ENCODE measurements at places on chromosomes 6 and 20.

DNA sequence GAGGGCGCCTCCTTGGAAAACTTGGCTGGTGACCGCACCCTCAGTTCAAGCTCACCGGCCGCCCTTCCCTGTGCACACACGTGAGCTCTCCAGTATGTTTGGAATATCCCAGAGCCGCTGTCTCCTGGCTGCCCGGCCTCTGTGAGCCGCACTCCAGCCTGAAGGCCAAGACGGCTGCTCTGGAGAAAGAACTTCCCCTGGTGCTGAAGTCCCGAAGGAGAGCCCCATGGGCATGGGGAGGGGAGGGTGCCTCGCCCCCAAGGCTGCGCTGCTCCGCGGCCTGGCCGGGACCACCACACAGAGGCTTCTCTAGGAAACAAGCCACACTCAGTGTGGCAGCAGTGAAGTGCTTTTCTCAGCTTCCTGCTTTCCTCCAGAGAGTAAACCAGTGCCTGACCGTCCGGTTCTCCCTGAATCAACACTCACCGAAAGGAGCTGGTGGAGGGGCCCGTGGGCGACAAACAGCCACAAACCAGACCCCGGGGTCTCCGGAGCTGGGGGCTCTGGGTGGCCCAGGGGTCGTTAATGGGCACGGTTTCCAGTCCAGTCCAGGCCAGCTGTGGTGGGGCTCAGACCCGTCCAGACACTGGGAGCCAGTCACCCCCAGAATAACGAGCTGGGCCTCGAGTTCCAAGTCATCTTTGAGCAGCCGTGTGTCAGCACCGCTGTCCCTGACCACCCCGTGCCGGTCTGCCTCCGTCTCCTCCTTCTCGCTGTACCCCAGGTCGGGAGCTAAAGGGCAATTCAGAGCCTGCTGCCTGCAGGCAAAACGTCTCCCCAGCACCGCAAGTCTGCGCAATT is 87.4 kb upstream of the BHLHE23 start:
- DNase-seq, result no peak

GRCh38 chr6:33856655-33857054 is 52.9 kb upstream of the MLN start:
- no peak for DNase-seq

- no peak for DNase-seq
These were observed 40.5 kb downstream of the HLA-F start for GRCh38 chr6:29763491-29764289.

DNA sequence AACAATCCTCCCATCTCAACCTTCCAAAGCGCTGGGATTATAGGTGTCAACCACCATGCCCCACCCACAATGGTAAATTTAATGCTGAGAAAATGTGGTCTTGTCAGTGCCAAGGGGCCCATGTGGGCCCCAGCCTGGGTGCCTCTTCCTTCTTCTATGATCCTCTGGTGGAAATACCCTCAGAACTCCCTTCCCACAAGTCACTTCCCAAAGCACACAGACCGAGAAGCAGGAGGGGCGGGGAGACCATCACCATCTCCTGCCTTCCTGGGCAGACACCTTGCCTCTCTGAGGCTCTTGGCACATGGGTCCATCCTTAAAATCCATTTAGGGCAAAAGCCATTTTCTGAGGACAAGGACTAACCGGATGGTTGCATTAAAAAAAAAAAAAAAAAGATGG is 59.0 kb downstream of the NOL4L start:
- no peak for DNase-seq

- no peak for DNase-seq
These were observed 27.6 kb upstream of the MRGBP start for GRCh38 chr20:62768551-62769287.

DNA sequence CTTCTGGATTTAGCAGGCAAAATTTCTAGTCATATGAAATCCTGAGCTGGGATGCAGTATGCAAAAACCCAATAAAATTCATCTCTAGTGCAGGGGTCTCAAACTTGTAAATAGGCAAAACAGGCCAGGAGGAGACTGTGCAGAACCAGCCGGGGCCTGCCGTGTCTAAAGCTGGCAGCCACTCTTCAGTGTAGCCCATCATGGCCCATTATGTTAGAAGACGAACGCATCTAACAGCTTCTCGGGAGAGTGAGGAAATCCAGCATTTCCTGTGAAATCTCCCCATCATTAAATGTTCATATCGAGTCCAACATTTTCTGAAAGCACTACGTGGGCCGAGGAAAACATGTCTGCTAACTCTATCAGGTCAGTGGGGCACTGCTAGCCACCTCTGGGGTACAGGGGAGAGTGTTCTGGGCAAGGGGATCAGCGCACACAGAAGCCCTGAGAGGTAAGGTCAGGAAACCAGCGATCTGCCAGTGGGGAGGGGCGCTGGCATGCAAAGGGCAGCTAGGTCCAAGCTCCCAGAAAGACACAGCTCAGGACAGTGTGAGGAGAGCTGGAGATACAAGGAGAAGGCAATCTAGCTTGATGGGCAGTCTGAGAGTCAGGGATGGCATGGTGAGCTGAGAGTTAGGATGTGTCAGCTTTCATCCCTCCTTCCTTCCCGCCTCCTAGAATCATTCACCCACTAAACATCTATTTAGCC is 144.2 kb downstream of the PREX1 start:
- DNase-seq, result no peak

DNA sequence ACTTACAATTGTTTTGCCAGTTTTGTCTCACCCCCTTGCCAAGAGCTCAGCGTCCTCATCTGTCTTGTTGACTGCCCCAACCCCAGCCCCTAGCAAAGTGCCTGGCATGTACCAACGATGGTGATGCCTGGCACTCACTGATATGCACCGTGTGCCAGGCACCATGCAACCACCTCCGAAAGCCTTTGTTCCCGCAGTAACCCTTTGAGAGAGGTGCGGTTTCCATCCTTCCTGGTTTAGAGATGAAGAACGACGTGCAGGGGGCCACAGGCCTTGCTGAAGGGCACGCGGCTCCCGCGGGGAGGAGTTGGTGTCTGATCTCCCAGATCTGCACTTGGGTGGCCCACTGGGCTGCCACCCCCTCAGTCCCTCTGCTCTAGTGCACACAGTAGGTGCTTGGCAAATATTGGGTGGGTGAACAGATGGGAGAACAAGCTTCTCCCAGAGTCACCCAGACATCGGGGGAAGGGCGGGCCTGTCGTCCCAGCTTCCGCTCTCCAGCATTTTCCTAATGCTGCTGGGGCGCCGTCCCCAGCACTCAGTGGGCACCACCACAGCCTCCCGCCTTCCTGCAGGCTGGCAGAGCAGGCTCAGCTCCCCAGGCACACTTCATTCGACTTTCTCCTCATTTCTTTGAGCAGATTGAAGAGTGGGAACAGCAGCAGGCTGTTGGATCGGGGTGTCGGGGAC is 35.3 kb downstream of the DLGAP4 start:
- no peak for DNase-seq

DNA sequence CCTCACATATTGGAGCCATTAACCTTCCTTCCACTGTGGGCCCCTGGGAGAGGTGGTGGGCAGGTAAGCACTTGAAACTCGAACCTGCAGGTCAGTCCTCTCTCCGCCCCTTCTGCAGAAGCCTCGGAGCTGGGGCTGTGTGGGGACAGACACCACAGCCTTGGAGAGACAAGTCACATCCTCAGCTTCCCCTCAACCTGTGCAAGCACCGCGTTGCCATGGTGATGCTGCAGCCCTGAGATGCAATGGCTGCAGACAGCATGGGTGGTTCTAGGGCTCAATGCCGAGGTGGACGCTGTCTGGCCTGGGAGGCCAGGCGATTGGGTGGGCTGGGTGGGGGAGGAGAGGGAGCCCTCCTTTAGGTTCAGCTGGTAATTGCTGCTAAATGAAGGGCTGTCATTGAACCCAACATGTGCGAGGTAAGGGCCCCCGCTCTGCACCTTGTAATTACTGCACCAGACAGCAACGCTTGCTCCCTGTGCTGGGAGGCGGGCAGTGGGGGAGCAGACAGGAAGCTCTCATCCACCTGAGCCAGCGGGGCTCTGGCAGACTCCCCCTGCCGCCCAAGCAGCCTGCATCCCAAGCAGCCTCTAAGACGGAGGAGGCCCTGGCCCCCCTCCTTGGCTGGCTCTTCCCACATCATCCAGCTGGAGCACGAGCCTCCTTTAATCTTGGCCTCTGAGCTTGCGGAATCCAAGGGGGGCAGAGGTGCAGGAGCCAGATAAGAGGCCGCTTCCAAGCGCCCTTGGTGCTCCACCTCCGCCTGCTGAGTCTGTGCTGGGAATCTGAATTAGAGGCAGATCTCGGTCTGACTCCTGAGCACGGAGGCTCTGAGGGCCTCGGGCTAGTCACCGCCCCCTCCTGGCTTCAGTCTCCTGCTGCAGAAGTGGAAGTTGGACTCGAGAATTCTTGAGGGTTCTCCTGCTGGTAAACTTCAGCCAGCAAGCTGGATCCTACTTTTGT is 39.8 kb upstream of the CDH22 start:
- DNase-seq, result peak; percentile 69

- no peak for DNase-seq
These were observed 103.6 kb downstream of the COL21A1 start for GRCh38 chr6:56143796-56144195.

GRCh38 chr6:25181350-25181724 is 97.8 kb upstream of the CARMIL1 start:
- no peak for DNase-seq

- DNase-seq, result no peak
These were observed 348.9 kb upstream of the MARCKS start for GRCh38 chr6:113508249-113508648.
